ENCODE measurements at places on chromosomes 7 and 10.

GRCh38 chr10:131943021-131943814 is 38.5 kb downstream of the BNIP3 start:
- DNase-seq, result peak; percentile 52

GRCh38 chr7:25907214-25907613 is 244.8 kb upstream of the NFE2L3 start:
- no peak for DNase-seq

GRCh38 chr7:84009782-84010181 is 184.8 kb downstream of the SEMA3A start:
- DNase-seq, result no peak

DNA sequence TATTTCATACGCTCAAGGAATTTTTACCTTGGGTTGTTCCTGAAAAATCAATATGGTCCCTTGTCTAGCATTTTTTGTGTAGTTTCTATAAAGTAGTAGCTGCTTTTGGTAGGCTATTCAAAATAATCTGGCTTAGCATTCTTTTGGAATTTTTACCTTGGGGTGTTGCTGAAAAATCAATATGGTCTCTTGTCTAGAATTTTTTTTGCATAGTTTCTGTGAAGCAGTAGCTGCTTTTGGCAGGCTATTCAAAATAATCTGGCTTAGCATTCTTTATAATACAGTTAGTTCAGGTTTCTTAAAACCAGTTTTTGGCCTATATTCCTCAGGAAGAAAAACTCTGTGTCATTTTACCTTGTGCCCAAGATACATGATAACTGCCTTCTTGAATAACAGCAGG is 301.9 kb downstream of the SUGCT start:
- no peak for DNase-seq

GRCh38 chr10:77411805-77412204 is 225.8 kb downstream of the KCNMA1 start:
- no peak for DNase-seq

DNA sequence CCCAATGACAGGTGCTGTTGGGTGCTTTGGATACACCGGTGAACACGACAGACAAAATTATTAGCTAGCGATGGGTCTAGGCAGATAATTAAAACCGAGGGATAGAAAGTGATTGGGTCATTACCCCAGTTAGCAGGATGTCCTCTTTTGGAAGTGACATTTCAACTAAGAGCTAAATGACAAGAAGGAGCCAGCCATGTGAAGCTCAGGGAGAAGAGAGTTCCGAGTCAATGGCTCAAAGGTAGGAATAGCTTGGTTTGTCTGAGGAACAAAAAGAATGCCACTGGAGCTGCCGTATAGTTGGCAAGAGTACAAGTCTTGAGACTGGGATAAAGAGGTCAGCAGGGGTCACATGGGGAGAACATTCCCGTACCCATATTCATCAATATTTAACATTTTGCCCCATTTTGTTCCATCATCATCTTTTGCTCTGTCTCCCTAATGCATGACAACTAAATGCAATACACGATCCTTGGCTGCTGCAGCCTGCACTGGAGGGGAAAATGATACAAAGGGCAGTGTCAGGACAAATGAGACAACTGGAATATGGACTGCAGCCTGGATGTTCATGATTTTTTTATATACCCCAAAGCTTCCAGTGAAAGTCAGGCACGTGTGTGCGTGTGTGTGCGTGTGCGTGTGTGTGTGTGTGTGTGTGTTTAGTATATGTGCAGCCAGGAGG is 115.7 kb downstream of the ICA1 start:
- no peak for DNase-seq

DNA sequence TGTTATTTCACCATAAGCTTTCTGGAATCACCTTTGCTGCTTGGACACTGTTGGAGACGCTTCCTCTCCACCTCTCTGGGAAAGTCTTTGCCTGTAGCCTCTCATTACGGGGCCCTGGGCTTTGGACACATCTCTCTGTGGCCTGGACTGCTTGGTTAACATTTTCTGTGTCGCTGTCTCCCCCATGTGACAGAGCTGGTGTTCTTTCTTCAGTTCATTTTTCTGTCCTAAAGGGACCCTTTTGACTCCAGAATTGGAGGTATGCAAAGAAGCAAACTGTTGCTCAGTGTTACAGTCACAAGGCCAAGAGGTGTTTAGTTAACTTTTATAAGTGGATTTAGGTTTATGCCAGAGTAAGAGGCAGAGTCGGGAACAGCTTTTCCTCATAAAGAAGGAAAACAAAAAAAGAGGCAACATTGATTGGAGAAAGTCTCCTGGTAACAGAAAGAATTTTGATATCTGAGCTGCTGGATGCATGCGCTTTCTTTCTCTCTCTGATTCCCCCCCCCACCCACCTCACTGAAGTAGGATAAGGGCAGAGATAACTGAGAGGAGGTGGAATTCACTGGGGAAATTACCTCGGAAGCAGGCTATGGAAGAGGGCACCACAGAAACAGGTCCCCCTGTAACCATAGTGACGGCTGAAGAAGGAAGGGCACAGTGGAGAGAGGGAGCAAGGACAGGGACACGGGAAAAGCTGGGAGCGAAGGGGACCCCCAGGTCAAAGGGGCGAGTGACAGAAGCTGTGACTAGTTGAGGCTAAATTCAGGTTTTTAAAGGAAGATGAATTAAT is 57.8 kb downstream of the LGI1 start:
- no peak for DNase-seq

GRCh38 chr10:123494301-123494808 is 171.8 kb upstream of the GPR26 start:
- DNase-seq, result no peak

- DNase-seq, result no peak
Observed at GRCh38 chr10:102505462-102506115, 1.8 kb downstream of the SUFU start.

DNA sequence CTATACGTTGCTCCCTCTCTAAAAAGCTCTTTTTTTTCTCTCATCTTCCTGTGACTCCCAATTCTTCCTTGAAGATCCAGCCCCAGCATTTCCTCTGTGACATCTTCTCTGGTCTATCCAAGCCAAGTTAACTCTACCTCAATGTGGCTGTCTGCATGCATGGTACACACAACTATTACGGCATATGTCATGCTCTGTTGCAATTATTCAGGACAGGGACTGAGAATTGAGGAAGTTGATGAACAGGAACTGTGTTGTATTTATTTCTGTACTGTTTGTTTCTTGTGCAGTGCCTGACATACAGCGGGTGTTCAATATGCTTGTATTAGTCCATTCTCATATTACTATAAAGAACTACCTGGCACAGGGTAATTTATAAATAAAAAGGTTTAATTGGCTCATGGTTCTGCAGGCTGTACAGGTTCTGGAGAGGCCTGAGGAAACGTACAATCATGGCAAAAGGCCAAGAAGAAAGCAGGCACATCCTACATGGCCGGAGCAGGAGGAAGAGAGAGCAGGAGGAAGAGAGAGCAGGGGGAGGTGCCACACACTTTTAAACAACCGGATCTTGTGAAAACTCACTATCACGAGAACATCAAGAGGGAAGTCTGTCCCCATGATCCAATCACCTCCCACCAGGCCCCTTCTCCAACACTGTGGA is 6.3 kb downstream of the TRPV5 start:
- DNase-seq, result no peak

DNA sequence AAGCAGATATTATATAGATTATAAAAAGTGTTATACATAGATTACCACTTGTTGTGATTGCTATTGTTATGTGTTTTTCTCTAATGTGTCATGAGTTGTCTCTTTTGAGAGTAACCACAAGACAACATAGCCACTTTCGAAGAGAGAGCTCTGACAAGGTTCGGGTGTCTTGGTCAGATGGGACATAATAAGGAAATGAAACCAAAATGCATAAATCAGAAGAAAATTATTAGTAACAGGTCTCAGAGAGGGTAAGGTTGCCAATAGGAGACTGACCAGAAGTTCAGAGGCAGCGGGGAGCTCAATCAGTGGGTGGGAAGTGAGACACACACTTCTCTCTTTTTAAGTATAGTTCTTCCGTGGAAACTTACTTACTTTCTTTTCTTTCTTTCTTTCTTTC is 639.2 kb upstream of the POT1 start:
- DNase-seq, result no peak

DNA sequence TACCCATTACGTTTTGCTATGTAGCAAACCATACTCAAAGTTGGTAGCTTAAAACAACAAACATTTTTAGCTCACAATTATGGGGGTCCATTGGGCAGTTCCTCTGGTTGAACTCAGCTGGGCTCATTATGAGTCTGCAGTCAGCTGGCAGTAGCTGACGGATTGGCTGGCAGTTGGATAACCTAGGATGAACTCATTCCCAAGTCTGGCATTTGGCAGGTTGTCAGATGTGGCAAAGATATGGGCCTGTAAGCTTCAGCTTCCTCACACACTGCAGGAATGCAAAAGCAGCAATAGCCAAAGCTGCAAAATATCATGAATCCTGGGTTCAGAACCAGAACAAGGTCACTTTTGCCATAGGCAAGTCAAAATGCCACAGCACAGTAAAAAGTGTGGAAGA is 412.2 kb upstream of the SORCS1 start:
- DNase-seq, result no peak

DNA sequence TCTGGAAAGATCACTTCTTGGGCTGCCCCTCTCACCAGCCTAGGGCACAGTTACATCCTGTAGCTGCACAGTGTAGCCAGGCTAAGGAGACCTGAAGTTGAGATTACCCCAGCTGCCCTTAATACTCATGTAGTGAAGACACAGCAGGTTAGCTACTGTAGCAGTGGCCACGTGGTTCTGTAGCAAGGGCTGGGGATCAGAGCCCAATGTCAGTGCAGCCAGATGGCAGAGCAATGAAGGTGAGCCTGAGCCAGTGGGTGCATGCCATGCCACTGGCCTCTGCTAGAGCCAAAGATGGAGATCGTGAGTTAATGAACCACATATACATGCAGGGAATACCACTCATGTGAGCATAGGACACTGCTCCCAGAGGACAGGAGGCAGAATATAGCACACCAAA is 15.5 kb downstream of the AMPH start:
- DNase-seq, result no peak

DNA sequence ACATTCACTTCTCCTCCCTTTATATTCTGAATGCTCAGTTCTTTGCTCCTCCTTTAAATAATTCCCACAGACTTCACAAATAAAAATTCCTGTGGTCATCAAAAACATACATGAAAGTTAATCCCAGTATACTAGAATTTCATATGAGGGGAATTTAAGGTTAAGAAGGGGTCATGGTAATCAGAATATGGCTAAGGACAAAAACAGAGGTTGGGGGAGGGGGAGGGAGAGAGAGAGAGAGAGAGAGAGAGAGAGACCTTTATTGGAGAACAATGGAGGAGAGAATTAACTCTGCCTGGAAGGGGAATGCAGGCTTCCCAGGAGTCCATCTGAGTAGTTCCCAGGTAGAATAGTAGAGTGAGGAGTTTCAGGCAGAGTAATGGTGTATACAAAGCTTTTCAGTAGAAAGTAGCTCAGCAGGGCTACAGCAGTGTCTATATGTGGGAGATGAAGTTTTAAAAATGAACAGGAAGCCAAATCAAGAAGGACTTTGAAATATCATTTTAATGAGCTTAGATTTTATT is 5.2 kb upstream of the CUBN start:
- DNase-seq, result no peak

DNA sequence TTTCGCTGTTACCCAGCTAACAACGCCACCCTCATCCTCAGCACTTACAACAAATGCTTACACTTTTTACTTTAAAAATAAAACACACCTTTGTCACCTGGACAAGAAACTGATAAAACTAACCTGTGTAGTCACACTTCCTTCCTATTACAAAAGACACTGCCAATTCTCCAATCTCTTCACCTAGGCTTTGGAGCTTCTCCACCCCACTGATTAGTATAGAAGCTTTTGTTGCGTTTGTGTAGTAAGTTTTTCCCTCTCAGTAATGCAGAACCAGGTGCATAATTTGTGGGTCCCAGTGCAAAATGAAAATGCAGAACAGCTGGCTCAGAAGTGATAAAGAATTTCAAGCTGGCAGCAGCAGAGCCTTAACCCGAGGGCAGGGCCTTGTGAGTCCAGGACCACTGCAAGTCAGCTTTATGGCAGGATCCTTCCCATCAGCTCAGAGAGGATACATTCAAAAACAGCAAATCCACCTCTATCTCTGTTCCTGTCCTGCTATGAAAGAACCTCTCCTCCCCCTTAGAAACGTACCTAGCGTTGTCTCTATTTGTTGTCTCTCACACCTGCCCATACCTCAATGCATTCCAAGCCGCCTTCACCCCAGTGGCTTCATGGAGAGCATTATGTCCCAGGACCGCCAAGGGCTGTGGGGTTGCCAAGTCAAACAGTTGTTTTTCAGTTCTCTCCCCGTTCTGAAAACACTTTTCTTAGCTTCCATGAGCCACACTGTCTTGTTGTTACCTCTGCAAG is 40.3 kb upstream of the EGFR start:
- DNase-seq, result no peak

DNA sequence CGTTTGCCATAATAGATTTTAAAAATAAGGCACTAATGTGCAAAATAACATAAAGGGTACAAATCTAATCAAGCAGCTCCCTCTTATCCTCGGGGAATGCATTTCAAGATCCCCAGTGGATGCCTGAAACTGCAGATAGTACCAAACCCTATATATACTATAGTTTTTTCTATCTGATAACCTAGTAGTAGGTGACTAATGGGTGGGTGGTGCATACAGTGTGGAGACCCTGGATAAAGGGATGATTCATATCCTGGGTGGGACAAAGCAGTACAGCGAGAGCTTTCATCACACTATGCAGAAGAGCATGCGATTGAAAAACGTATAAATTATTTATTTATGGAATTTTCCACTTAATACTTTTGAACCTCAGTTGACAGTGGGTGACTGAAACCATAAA is 464.5 kb downstream of the GRID1 start:
- DNase-seq, result no peak

GRCh38 chr10:112915590-112916572 is 34.2 kb upstream of the TCF7L2 start:
- peak; percentile 89 for DNase-seq
